ENCODE measurements at places on chromosomes 1 and 21. TPM values are rescaled to one million over a fixed set of nuclear protein-coding genes. Genes with fewer than 3 reads are reported as not detected.

ICOSLG gene
- polyA plus RNA-seq: 13.2 TPM

- DNase-seq: no peak
Observed at GRCh38 chr1:170395149-170395548, 136.8 kb upstream of the GORAB start.

TSPEAR gene
- 0.67 TPM for polyA plus RNA-seq

GRCh38 chr21:46120301-46121285 lies 22.7 kb downstream of the COL6A2 start:
- no peak for DNase-seq

SIPA1L2 gene
- 29.5 TPM for polyA plus RNA-seq

SLC6A17 gene
- polyA plus RNA-seq: 0.79 TPM

DNA sequence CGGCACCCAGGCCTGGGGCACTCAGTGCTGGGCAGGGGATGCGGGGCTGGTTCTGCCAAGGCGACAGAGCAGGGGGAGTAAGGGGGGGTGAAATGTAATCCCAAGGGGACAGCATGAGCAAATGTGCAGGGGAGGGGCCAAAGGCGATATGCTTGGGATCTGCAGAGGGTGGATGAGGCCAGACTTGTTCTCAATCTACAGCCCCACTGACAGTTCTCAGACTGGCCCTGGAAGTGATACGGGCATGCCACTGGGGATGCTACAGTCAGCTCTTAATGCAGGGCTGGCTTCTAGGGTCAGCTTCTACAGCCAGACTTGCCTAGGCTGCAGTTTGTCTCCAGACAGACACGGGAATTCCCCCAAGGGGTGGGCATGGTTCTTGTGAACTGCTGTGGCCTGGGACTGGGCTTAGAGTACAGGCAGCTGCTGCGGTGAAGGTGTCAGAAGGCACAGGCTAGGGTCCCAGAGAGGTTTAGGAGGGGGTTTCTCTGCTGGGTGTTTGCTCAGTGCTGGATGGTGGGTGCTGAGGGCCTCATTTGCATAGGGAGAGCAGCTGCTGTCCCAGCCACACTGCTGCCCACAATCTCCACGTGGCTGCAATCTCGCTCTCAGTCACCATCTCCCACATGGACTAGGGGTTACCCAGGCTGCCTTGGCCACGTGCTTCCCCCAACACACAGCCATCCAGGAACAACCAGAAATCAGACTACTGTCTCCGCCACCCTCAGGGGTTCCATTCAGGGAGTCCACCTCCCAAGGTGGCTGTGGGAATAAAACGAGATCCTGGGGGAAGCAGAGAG lies 190.1 kb downstream of the HIVEP3 start:
- no peak for DNase-seq

DNA sequence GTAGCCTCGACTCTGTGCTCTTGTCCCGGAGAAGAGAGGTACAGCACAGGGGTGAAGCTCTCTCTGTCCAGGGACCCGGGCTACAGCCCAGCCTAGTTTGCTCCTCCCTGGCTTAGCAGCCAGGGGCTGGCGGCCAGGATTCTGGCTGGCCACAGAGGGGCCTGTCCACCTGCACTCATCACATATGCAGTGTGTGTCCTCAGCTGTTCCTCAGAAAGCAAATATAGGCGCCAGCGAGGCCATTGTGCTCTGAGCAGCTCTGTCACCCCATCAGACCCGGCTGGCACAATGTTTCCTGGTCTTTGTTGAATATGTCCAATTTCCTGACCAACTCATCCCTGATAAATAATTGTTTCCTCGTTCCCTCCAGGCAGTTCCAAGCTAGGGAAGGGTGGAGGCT lies 28.5 kb downstream of the KCND3 start:
- DNase-seq: no peak

DNA sequence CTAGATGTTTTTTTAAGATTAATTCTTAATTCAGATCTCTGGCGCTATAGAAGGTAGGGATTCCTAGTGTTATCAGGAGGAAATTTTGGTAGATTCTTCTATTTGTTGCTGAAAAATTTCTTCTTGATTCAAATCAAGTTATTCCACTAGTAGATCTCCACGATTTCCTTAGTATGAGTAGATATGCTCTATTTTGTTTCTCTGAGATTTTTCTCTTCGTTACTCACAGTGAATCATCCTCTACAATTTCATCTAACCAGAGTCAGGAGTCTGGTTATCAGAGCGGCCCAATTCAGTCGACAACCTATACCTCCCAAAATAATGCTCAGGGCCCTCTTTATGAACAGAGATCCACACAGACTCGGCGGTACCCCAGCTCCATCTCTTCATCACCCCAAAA lies 18.8 kb upstream of the HAX1 start:
- DNase-seq: no peak
